Stimulated activated CD4-positive, alpha-beta T cell treated with anti-CD3 and anti-CD28 coated beads, Interleukin-1b, Interleukin-23, amount 100 ng/mL, for 1 hour (primary cell): ENCODE measurements at places on chromosomes 5 and 9.

DNA sequence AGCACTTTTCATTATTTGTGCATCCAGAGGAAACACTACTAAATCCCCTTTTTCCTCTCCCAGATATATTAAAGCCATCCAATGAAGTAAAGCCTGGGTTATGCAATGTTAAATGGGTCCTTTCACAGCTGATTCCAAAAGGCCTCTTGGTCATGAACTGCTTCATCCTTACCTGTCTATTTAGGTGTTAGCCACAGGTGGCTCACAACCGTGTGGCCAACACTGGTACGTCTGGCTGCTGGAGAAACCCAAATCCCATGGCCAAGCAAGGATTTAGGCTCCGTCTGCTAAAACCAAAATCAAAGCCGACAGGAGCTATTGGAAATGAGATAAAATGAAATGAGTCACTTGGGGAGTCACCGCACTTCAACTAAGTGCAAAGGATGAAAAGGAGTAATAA, 193.9 kb downstream of the ADCY2 start:
- no peak for DNase-seq

DNA sequence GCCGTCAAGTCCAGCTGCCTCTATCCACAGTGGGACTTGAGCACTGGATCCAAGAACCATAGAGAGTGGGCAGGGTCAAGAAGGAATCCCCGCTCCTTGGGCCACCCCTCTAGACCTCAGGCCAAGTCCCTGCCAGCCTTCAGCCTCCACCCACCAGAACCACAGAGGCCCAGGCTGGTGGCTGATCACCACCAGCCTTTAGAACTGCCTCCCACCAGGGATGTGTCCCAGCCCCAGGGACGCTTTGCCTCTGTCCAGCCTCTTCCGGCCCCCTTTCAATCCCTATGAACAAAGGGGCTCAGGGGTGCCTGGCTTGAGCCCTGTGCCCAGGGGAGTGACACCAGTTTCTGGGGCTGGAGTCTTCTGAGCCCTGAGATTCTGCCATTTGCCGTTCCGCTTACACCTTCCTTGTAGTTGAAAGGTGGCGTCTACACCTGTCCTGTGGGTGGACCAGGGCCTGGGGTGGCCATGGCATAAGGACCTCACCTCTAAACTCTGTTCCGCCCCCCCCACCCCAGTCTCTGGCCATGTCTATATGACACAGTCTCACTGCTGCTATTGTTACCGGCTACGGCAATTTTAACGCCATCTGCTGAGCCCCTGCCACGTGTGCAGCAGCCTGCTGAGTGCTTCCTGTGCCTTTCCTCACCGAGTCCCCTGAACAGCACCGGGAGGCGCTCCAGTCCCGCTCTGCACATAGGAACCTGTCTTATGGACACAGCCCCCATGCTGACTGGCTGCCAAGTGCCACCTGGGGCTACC, 35.7 kb upstream of the ORM1 start:
- no peak for DNase-seq

DNA sequence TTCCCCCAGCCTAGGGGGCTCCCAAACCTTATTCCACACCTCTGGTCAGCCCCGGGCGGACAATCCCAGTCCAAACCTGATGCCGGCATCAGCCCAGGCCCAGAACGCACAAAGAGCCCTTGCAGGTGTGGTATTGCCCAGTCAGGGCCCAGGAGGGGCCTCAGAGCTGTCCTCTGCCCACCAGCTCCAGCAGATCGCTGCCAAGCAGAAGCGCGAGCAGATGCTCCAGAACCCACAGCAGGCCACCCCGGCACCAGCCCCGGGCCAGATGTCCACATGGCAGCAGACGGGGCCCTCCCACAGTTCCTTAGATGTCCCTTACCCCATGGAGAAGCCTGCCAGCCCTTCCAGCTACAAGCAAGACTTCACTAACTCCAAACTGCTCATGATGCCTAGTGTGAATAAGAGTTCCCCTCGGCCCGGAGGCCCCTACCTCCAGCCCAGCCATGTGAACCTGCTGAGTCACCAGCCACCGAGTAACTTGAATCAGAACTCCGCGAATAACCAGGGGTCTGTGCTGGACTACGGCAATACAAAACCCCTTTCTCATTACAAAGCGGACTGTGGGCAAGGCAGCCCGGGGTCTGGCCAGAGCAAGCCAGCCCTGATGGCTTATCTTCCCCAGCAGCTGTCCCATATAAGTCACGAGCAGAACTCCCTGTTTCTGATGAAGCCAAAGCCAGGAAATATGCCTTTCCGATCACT, 27.6 kb upstream of the LTC4S start:
- DNase-seq = no peak

DNA sequence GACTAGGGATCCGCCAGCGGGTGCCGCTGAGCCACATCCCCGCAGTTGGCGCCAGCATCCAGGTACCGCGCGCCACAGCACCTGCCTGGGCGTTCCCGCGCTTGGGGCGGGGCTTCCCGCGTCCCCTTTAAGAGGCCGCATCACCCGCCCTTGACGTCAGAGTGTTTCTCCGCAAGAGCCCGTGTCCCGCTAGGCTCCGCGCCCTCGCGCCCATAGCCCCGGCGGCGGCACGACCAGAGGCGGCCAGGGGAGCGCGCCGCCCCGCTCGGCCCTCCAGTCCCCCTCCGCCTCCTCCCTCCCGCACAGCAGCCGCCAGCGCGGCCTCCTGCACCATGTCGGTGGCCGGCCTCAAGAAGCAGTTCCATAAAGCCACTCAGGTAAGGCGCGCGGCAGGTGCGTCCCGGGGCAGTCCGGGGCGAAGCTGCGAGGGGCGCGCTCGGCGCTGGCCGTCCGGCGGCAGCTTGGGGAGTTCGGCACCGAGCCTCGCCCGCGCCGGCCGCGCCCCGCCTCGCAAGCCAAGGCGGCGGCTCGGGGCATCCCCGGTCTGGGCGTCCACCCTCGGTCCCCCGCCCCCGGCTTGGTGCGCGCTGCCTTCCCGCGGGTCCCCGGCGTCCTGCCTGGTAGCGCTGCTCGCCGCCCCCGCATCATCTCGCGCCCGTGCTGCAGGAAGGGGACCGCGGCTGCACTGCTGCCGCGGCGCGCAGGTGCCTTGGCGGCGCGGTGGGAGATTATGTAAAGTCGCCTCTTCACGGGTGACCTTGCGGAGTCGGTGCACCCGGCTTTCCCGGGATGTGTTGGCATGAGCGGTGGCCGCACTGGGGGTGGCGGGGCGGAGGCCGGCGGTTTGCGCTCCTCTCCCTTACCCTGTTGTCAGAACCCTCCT, at the start of gene SH3GL2:
Gene SH3GL2 (plus strand): TSS at position 156 of the 883 bp plus-strand sequence.
- DNase-seq = no peak
